ENCODE measurements at places on chromosomes 6 and 20.

DNA sequence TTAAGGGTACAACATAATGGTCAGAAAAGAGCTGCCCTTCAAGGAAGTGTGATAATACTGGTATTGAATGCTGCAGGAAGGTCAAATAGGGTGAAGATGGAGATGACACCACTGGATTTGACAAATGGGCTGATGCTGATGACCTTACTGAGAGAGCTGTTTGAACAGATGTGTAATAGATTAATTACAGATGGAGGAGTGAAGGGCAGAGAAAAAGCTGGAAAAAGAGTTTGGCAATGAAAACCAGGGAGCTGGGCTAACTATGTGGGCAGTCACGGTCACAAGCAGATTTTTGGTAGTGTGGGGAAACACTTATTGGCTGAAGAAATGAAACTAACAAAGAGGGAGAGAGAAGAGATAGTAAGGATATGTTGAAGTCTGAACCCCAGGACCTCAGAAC is 83.6 kb upstream of the ENPP5 start:
- DNase-seq: no peak

DNA sequence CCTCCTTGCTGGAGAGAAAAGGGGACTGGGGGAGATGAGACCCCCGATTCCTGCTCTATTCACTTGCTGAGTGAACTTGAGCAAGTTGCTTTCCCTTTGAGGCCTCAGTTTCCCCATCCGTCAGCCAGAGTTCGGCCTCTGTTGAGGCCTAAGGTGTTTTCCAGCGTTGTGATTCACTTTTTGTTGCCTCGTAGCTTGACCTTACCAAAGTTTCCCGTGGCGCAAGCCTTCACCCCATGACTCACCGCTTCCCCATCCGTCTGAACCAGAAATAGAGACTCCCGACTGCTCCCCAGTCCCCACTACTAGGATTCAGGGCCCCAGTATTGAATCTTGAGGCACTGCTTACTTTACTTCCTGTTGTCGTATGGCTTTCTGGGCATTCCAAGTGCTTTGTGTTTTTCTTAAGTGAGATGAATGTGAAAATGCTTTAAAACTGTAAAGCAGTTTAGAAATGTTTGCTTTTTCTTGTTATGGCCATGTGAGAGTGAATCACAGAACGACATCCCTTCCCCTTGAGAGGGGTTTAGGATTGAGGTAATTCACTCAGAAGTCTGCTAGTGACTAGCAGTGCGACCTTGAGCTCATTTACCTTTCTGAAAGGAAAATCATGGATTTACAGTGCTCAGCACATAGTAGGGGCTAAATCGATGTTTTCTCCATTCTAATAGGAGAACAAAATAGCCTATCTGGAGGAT is 1.2 kb downstream of the CHMP4B start:
- no peak for DNase-seq

GRCh38 chr20:12113468-12114371 is 196.0 kb downstream of the BTBD3 start:
- DNase-seq: no peak

DNA sequence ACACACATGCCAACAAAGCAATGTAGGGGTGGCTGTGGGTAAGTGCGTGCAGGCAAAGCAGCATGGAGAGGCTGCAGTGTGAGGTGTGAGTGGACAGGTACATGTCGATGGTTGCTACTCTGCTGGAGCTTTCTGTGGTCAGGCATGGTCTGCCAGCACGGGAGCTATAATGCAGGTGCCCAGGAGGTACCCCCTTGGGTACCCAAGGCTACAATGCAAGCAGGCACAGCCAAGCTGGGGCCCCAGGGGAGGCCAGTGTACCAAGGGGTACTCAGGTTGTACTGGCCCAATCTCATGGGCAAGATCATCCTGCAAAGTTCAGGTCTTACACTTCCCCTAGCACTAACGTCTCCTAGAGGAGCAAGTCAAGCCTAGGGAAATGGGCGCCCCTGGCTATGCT is 58.4 kb upstream of the IRAK1BP1 start:
- no peak for DNase-seq

DNA sequence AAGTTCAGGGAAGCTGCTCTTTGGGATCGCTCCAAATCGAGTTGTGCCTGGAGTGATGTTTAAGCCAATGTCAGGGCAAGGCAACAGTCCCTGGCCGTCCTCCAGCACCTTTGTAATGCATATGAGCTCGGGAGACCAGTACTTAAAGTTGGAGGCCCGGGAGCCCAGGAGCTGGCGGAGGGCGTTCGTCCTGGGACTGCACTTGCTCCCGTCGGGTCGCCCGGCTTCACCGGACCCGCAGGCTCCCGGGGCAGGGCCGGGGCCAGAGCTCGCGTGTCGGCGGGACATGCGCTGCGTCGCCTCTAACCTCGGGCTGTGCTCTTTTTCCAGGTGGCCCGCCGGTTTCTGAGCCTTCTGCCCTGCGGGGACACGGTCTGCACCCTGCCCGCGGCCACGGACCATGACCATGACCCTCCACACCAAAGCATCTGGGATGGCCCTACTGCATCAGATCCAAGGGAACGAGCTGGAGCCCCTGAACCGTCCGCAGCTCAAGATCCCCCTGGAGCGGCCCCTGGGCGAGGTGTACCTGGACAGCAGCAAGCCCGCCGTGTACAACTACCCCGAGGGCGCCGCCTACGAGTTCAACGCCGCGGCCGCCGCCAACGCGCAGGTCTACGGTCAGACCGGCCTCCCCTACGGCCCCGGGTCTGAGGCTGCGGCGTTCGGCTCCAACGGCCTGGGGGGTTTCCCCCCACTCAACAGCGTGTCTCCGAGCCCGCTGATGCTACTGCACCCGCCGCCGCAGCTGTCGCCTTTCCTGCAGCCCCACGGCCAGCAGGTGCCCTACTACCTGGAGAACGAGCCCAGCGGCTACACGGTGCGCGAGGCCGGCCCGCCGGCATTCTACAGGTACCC is at the start of gene ESR1:
ESR1 (plus strand) TSS at position 170 of the 858 bp plus-strand sequence; CDS start at position 401, 231 bp downstream.
- no peak for DNase-seq

DNA sequence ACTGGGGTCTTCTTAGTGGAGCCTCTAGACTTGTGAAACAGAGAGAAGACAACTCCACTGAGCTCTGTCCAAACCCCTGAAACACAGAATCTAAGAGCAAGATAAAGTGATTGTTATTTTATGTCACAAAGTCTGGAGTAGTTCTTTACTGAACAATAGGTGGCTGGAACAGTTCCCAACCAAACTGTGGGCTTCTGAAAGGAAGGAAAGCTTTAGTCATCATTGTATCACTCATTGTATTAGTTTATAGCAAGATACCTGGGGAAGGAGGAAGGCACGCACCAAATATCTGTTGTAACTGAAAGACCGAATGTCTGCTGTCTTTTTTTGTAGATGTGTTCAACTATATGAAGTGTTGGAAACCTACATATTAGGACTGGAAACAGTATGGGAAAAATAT is 284.9 kb upstream of the TBX18 start:
- DNase-seq: no peak

GRCh38 chr6:43401730-43402129 is 25.6 kb upstream of the ABCC10 start:
- no peak for DNase-seq
